SJSA1 (cell line): ENCODE measurements at places on chromosomes 7 and 10. TPM values are rescaled to one million over a fixed set of nuclear protein-coding genes. Genes with fewer than 3 reads are reported as not detected.

- peaks cover 18% of the 10 kb centered on the region for H3K36me3 ChIP-seq
- H3K27ac ChIP-seq: no peak overlapping the region
- no peaks in the 10 kb centered on the region for H3K27me3 ChIP-seq
- no peak for DNase-seq
Observed at GRCh38 chr7:129898007-129898406, 54.8 kb downstream of the UBE2H start.

DNA sequence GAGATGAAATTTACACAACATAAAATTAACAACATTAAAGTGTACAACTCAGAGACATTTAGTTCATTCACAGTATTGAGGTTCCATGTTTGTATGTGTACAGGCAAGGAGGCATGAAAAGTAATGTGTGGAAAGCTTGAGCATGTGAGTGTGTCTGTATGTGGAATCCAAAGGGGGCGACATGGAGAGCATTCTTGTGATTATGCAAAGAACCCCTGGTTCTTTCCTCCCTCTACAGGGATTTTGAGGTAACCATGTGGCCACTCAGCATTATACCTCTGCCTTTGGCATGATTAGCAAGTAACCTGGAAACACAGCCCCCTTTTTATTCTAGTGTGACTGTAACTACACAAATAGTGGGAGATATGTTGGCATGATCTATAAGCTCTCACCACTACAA is 21.0 kb downstream of the OR2F1 start:
- H3K27ac ChIP-seq: no peak overlapping the region
- no peaks in the 10 kb centered on the region for H3K27me3 ChIP-seq
- peaks cover 23% of the 10 kb centered on the region for H3K4me1 ChIP-seq
- H3K36me3 ChIP-seq: no peaks in the 10 kb centered on the region
- DNase-seq: no peak
- no peak overlapping the region for H3K4me3 ChIP-seq

- no peak overlapping the region for H3K27ac ChIP-seq
- no peaks in the 10 kb centered on the region for H3K36me3 ChIP-seq
- peaks cover 12% of the 10 kb centered on the region for H3K4me1 ChIP-seq
- H3K4me3 ChIP-seq: no peak overlapping the region
- DNase-seq: no peak
Observed at GRCh38 chr10:77604063-77604462, 33.5 kb downstream of the KCNMA1 start.

- peak within 1 kb of the TSS; percentile 52 for H3K4me3 ChIP-seq
- H3K27me3 ChIP-seq: peaks cover 20% of the 10 kb centered on the region
- DNase-seq: peak; percentile 52
- H3K27ac ChIP-seq: no peak within 1 kb of the TSS
- peaks cover 17% of the 10 kb centered on the region for H3K4me1 ChIP-seq
Observed at GRCh38 chr10:17454161-17455014, at the start of gene ST8SIA6. ST8SIA6 (minus strand) TSS chr10:17454595; CDS start chr10:17454255, 340 bp downstream.

DNA sequence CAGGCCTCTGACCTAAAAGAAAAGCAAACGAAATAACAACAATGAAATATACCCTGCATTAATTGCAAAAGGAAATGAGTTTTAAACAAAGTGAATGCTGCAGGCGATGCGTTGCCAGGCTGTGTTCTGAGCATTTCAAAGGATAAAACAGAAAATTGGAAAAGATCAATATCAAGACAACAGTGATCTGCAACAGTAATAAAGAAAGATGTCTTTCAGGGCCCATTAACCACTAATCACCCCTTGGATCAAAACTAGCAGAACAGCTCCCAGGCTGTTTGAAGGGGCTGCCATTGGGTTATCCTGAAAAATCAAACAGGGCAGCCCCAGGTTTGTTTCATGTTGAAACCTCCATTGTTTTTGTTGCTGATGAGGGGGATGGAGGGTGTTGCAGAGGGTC is 219.2 kb downstream of the FGFR2 start:
- no peaks in the 10 kb centered on the region for H3K27me3 ChIP-seq
- H3K36me3 ChIP-seq: no peaks in the 10 kb centered on the region
- H3K4me1 ChIP-seq: no peaks in the 10 kb centered on the region
- DNase-seq: no peak

DNA sequence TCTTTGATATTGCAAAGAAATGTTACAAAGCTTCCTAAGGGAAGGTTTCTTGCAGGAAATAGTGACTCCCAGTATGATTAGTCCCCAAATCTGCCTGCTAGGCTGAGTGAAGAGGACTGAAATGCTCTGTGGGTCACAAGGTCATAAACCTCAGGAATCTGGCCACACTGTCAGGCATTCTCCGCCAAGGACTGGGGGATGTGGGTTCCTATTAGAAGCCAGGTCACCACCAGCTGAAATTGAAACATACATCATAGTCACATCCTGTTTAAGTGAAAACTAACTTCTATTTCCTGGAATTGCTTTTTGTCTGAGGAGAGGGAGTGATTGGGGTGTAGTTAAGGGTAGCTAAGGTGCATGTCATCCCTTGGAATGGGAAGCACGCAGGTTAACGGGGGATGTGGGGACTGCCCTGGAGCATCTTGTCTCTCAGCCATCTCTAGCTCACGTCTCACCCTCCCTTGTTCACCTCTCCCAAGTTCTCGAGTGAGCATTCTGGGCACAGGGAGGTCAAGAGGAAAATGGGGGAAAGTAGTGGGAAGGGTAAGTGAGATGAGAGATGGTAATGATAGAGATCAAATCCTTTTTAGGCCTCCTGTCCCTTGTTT is 12.0 kb upstream of the GSAP start:
- peak; percentile 83 for DNase-seq
- H3K36me3 ChIP-seq: no peaks in the 10 kb centered on the region
- no peaks in the 10 kb centered on the region for H3K27me3 ChIP-seq
- peak overlapping the region; percentile 90 for H3K27ac ChIP-seq
- no peak overlapping the region for H3K4me3 ChIP-seq

DNA sequence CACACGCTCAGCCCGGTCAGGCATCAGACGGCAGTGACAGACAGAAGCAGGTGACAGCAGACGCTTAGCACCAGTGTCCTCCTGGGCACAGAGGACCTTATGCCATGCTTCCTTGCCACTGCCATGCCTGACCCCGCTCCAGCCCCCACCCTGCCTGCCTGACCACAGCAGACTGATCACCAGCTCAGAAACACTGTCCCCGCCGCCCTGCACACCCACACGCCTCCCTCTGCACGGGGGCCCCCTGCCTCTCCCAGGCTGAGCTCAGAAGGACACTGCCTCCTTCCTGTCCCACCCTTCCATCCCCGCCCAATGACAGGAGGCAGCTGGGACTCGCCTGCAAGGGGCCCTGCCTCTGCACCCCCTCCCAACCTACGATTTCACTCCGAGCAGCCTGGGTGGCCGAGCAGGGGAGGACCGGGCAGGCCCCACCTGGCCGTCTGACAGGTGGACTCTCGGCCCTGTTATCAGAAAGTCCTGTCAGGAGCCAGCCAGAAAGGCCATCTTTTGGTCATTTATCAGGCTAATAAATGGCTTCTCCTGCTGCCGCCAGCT is 183.4 kb downstream of the ELFN1 start:
- H3K4me3 ChIP-seq: no peak overlapping the region
- DNase-seq: no peak
- H3K27me3 ChIP-seq: no peaks in the 10 kb centered on the region
- no peaks in the 10 kb centered on the region for H3K4me1 ChIP-seq
- no peaks in the 10 kb centered on the region for H3K36me3 ChIP-seq

GRCh38 chr7:44322631-44323363 is 2.6 kb downstream of the CAMK2B start:
- no peaks in the 10 kb centered on the region for H3K36me3 ChIP-seq
- no peaks in the 10 kb centered on the region for H3K4me1 ChIP-seq
- H3K4me3 ChIP-seq: no peak overlapping the region

DNA sequence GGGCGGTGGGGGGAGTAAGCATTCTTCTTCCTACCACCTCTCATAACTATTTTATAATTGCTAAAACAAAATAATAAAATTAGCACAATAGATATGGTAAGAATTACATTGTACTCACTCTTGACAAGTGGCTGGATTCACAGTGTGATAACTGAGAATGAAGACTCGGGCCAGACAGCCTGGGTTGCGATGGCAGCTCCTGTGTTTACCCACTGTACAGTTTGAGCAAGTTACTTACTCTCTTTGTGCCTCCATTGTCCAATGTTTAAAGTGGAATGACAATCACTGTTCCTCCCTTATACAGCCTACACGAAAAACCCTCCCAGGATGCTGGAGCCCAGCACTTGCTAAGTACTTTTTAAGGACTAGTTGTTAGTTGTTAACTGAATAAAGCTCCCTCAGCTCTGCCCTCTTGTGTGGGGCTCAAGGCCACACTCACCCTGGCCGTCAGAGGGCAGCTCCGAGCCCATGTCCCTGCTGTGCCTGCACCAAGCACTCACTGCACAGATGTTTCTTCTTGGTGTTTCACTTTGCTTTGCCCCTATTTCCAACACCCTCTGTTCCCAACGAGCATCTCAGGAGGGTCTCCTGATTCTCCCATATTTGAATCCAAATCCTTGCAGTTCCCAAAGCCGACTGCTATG is 56.4 kb upstream of the NPS start:
- no peak for DNase-seq
- 0 out of 2 replicates have a peak, but pooled peaks cover 4% of the 10 kb centered on the region for H3K4me1 ChIP-seq
- H3K4me3 ChIP-seq: no peak overlapping the region
- peaks cover 11% of the 10 kb centered on the region for H3K27me3 ChIP-seq
- H3K27ac ChIP-seq: no peak overlapping the region

- H3K27ac ChIP-seq: peak overlapping the region; percentile 44
- peaks cover 16% of the 10 kb centered on the region for H3K4me1 ChIP-seq
- DNase-seq: no peak
- H3K4me3 ChIP-seq: peak overlapping the region; percentile 74
Observed at GRCh38 chr7:6271694-6272440, 557 bp downstream of the CYTH3 start.

- H3K27ac ChIP-seq: no peak overlapping the region
- H3K27me3 ChIP-seq: no peaks in the 10 kb centered on the region
- no peaks in the 10 kb centered on the region for H3K36me3 ChIP-seq
- DNase-seq: no peak
Observed at GRCh38 chr10:76788452-76788811, 849.2 kb downstream of the KCNMA1 start.

DNA sequence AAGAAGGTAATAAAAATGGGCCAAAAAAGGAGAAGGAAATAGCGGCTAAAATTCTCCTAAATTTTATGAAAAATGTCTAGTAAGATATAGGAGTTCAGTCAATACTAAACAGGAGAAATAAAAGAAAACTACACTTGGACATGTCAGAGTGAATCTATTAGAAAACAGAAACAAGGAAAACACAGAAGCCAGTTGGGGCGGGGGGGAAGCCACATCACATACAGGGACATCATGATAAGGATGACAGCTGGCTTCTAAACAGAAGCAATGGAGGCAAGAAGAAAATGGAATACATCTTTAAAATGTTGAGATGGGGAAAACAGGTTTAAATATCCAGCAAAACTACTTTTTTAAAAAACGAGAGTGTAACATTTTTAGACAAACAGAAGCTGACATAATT is 77.8 kb downstream of the CUBN start:
- H3K4me3 ChIP-seq: no peak overlapping the region
- peaks cover 13% of the 10 kb centered on the region for H3K4me1 ChIP-seq
- H3K27me3 ChIP-seq: no peaks in the 10 kb centered on the region
- no peak overlapping the region for H3K27ac ChIP-seq

DNA sequence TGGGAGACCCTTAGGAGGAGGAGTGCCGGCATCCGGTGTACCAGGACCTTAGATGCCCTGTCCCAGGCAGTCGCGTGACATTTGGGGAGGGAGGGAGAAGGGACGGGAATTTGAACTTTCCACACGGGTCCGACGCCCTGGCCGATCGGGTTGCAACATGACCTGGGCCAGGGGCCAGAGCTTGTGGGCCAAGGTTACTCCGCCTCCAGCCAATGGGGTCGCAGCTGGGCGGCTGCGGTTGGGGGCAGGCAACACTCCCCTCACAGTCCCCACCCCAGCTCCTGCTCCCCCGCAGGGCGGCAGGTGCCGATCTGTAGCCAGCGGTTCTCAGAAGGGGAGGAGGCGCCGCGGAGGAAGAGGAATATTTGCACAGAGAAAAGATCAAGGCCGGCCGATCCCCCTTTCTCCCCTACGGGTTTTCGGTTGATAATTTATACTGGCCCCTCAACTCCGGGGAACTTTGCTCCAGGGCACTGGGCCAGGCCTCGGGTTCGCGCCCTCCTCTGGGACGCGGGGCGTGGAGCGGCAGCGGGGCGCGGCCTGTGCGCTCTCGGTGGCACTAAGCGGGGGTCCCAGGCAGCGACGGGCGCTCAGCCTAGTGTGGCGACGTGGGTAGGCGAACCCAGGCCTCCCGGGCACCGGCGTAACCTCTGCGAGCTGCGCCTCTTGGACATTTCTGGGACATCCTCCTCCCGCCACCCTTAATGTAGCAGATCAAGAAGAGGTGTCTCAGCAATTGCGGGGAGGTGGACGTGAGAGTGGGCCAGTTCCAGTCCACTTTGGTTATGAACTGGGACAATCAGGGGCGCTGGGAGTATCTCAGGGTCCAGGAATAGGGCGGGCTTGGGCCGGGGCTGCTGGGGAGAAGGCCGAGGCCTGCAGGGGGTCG is 1.2 kb downstream of the MLXIPL start:
- no peak overlapping the region for H3K27ac ChIP-seq
- H3K27me3 ChIP-seq: peaks cover 52% of the 10 kb centered on the region
- no peaks in the 10 kb centered on the region for H3K36me3 ChIP-seq
- H3K4me3 ChIP-seq: no peak overlapping the region
- no peak for DNase-seq

- H3K27me3 ChIP-seq: no peaks in the 10 kb centered on the region
- H3K36me3 ChIP-seq: no peaks in the 10 kb centered on the region
- H3K4me3 ChIP-seq: no peak overlapping the region
- DNase-seq: no peak
Observed at GRCh38 chr10:132596742-132597279, 59.2 kb downstream of the INPP5A start.

DNA sequence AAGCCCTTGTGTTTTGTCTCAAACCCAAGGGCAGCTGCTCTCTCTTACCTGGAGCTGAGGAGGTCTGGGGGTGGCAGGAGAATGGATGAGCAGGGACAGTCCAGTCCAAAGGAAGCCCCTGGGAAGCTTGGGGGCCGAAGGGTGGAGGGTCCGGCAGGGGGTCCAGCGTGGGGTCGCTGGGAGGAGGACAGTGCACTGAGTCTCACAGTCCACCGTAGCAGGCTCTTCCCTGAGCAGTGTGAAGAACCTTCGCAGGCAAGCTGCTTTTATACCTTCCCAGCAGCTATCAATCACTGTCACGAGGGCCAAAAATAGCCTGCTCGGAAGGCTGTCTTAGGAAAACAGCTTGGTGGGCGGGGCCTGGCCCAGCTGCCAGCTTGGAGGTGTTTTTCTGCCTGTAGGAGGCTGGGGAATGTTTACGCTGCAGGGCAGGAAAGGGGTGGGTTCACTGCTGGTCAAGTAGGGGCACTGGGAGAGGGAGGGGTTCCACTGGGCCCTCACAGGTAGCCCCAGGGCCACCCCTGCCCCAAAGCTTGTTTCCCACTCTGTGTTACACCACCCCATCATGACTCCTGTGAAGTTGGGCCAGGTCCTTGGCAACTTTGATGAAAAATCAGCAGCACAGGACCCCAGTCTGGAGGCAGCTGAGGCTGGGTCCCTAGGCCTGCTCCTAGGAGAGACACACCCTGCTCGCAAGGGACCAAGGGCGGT is at the start of gene DEPP1:
Gene DEPP1, minus strand, starts transcription at position 240 of the 711 bp plus-strand sequence. CDS start 779 bp downstream, outside the sequence.
- H3K36me3 ChIP-seq: peaks cover 41% of the 10 kb centered on the region
- H3K4me3 ChIP-seq: peak within 1 kb of the TSS; percentile 26
- DNase-seq: peak; percentile 78
- peak within 1 kb of the TSS; percentile 33 for H3K27ac ChIP-seq

DMBT1 gene
- not detected in 2 replicates for total RNA-seq

GNGT1 gene
- total RNA-seq: not detected in 2 replicates

MMP21 gene
- not detected in 2 replicates for total RNA-seq

COL17A1 gene
- total RNA-seq: 0.05 TPM in 1 of 2 replicates, not detected in the other

CCDC6 gene
- total RNA-seq: 15.0 and 18.1 TPM in 2 replicates

AOAH gene
- 0.61 TPM in 1 of 2 replicates, not detected in the other for total RNA-seq

CCL26 gene
- total RNA-seq: 15.1 and 30.1 TPM in 2 replicates

BICC1 gene
- total RNA-seq: 27.8 and 46.9 TPM in 2 replicates

SPDYE5 gene
- total RNA-seq: not detected in 2 replicates

VIM gene
- 7,646 and 7,733 TPM in 2 replicates for total RNA-seq
